ENCODE measurements at places on chromosomes 5 and 9.
A peak's percentile ranks its signal among the peaks of the same experiment; 100 is the strongest.

DNA sequence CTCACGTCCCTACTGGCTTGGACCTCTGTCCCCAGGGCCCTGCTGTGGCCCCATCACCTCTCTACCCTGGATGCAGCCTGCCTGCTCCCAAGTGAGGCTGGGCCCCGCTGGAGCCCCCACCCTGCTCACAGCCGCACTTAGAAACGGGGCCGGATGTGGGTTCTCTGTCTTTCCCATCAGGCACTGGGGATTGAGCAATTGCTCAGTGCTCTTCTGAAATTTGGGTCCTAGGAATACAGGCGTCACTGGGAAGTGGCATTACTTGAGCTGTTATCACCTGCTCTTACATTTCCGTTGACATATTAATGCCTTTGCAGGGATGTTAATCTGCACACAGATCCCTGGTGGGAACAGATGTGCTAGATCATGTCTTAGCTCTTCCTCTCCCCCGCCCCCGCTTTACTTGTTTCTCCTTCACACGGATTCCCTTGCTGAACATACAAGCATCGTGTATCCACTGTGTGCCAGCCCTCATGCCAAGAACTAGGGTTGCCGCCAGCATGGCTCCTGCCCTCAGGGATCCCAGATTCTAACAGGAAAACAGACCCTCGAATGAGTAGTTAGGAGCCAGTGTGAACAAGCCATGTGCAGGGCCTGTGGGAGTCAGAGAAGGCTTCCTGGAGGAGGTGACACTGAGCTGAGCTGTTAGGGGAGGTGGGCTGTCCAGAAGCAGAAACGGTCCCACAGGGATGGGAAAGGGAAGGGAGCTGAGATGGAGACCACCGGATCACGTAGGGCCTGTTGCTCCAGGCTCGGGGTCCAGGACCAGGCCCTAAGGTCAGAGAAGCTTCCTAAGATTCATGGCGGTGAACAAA lies 65.1 kb downstream of the NEK6 start:
- DNase-seq, result no peak

DNA sequence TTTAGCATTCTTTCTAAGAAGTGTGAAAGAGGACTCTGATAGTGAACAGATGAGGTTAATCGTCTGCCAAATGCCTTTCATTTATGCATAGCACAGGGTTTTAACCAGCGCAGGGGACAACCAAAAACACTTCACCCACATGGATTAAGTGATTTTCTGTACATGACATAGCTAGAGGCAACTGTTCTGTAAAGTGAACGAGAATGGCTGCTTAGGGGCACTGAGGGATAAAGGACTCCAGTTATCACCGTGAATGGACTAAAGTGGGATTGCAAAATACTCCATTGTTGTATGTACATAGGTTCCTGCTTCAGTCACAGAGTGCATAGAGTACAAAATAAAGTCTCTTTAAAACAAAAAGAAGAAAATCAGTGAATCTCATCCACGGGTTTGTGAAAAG lies 456.8 kb downstream of the DMAC1 start:
- no peak for DNase-seq

- DNase-seq, result no peak
Observed at GRCh38 chr5:136058972-136059354, 30.2 kb downstream of the TGFBI start.

- no peak for DNase-seq
Observed at GRCh38 chr5:170571281-170571731, 67.5 kb downstream of the KCNIP1 start.

GRCh38 chr5:143201589-143201988 lies 201.9 kb downstream of the NR3C1 start:
- no peak for DNase-seq

DNA sequence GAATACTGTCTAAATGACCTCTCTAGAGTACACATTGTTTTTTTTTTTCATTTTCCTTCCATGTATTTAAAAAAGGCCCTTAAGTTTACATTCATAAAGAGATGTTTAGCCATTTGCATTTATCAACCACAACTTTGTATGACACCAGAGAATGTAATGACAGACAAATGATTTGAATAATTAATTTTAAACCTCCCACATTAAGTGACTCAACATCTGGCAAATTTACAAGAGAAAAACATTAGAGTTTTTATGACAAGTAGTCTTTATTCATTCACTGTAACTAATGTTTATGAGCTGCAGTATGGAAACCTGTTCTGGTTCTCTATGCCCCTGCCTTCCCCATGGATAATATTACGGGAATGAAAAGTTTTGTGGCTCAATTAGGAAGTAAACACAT lies 1093.8 kb upstream of the CDH9 start:
- DNase-seq, result no peak

- DNase-seq, result no peak
Observed at GRCh38 chr5:54772684-54773083, 212.7 kb downstream of the ESM1 start.

GRCh38 chr9:84297162-84297821 lies 43.3 kb downstream of the SLC28A3 start:
- no peak for DNase-seq

DNA sequence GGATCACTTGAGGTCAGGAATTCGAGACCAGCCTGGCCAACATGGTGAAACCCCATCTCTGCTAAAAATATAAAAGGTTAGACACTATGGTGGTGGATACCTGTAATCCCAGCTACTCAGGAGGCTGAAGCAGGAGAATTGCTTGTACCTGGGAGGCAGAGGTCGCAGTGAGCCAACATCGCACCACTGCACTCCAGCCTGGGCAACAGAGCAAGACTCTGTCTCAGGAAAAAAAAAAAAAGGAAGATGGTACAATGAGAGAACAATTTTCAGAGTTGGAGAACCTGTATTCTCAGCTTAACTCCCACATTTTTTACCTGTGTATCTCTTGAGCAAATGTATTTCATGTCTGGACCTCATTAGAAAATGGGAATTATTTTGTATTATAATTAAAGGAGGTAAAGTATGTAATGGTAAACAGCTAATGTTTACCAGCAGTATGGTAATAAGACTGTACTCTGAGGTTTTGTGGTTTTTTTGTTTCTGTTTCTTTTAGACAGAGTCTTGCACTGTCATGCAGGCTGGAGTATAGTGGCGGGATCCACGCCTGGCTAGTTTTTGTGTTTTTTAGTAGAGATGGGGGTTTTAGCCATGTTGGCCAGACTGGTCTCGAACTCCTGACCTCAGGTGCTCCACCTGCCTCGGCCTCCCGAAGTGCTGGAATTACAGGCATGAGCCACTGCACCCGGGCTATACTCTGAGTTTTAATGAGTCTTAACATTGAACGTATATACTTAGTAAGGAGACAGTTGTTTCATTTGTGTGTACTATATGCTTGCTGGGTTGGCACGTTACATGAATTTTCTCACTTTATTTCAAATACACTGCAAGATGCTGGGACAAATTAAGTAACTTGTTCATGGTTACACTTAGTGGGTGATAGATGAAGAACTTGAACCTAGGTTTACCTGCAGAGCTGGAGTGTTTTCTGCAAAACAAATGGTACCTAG lies 16.2 kb downstream of the UHRF2 start:
- no peak for DNase-seq

- no peak for DNase-seq
Observed at GRCh38 chr5:51302343-51302742, 80.9 kb upstream of the ISL1 start.

- no peak for DNase-seq
Observed at GRCh38 chr9:134429007-134429406, 102.8 kb downstream of the RXRA start.

DNA sequence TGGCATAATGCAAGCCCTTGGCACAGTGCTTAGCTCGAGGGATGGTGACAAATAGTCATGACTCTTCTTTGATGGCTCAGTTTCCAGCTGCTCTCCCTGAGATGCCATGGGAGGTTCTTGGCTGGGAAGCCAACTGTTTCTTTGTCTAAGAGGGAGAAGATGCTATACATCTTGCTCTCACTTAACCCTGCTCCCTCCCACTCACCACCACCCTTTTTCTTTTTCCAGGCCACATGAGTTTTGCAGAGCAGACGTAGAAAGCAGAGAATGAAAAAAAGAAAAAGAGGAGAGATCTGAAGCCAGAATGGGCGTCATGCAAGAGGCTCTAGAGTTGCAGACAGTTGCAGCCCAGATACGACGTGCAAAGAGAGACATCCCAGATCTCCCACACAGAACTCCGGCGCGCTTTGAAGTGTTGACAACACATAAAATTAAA lies 160.5 kb downstream of the FGF18 start:
- DNase-seq, result no peak

- no peak for DNase-seq
Observed at GRCh38 chr5:177994063-177994462, 2.0 kb downstream of the PROP1 start.

DNA sequence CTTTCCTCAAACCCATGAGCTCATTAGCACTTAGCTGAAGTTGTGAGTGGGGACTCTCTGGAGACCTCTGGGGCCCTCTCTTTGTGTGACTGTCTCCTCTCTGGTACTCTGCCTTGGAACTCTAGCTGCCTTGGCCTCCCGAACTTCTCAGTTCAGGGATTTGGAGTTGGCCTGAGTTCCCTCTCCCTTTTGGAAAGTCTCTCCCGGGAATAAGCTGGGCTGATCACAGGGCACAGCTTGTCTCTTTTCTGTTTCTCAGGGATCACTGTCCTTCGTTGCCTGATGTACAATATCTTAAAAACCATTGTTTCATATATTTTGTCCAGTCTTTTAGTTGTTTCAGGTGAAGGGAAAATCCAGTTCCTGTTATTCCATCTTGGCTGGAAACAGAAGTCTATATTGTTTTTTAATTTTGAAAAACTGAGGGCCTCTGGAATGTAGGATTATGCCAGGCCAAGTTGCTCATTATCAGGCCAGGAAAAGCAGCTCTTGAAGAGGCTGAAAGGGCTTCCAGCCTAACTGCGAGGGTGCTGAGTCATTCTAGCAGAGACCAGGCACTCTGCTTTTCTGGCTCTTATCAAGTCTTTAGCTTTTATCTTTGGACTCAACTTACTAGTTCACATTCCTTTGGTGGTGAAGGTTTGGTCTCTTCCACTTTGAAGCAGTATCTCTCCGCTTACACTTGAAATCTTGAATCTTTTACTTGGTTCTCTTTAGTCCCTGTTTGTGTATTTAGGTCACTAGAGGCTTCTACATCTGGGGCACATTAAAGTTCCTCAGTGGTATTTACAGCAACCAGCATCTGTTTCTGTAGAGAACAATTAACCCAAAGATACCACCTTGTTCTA lies 8.4 kb upstream of the RGS3 start:
- DNase-seq, result no peak

DNA sequence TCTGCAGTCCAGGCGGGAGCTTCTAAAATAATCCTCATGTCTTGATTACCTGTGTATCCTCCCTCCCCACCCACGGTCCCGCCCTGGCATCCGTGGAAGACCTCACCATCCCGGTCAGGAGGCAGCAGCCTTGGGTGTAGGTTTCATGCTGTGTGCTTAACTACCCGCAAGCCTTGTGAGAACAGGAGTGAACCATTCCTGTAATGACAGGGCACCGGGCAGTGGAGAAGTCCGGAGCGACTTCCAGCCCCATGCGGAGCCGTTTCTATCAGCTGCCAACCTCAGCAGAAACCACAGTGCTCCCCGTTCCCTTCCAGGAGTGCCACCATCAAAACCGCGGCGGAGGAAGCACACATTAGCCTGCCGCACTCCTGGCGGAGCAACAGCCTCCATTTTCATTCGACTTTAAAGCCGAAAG lies 123.5 kb upstream of the LMX1B start:
- no peak for DNase-seq

DNA sequence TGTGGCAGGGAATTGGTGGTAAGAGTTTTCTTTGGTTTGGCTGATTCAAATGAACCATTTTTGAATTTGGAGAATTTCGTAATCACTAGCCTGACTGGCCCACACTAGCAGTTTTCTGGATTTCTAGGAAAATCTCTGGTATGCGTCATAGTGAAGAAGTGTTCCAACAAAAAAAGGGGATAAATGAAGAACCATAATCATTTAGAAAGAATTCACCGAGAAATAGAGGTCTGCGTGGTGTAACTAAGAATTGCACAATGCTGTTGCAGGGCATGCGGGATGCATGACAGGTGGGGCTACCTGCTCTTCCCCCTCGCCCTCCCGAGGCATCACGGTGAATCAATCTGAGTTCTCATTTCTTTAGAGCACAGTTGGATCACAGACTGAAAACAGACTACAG lies 232.3 kb upstream of the PAPPA start:
- DNase-seq, result no peak

- DNase-seq, result peak; percentile 9
Observed at GRCh38 chr9:106866243-106866642, 3.3 kb downstream of the ZNF462 start.

GRCh38 chr5:173890195-173890991 lies 2.2 kb downstream of the CPEB4 start:
- no peak for DNase-seq

DNA sequence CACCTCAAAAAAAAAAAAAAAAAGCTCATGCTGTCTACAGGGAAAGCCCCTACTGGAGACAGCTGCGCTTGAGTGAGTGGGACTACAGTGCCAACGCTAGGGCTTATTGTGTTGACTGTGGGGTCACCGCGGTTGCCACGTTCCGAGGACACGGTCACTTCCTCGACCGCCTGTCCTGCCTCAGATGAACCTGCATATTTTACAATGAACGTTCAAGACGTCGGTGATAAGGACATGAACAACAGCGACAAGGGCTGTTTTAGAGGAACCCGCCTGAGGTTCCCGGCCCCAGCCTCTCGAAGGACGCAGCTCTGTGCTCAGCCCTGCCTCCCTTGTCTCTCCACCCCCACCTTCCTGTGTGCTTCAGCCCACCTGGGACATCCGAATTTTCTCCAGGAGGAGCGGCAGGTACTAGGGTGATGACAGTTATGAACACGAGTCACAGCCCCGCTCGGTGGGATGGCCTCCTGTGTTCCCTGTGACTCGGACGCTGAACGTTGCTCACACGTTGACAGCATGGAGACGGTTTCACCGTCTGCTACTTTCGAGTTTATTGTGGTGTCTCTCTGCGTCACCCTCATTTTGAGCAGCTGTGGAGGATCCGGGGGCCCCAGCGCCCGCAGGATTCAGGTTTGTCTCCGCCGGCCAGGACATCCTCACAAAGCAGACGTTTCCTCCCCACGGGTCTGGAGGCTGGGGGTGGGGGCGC lies 11.3 kb upstream of the DIPK1B start:
- peak; percentile 85 for DNase-seq

DNA sequence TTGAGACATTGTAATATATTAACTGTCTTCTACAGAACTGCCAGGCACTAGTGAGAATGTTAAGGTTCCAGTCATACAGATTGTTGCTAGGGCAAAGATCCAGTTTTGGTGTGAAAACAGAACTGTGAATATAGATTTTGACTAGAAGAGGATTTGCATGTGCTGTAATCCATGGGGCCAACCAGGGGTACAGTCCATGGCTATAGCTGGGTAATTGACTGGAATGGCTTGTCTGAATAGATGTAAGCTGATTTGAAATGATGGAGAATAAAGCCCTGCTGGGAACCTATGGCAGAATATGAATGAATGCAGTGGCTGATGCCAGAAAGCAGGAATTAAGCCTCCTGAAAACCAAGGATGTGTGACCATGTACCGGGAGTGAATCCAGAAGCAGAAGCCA lies 748.5 kb upstream of the CDH10 start:
- DNase-seq, result no peak

DNA sequence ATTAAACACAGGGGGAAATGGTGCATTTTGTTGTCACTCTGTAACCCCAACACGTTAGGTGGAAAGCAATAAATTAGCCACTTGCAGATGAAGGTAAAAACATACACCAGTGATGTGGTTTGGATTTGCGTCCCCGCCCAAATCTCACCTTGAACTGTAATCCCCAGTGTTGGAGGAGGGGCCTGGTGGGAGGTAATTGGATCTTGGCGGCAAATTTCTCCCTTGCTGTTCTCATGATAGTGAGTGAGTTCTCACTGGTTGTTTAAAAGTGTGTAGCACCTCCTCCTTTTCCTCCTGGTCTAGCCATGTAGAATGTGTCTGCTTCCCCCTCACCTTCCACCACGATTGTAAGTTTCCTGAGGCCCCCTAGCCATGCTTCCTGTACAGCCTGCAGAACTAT lies 17.2 kb downstream of the EPB41L4A start:
- DNase-seq, result no peak

GRCh38 chr9:78130853-78131252 lies 99.2 kb upstream of the GNAQ start:
- no peak for DNase-seq

Data from GM13976 (cell line).